HFFc6 (cell line): ENCODE measurements at places on chromosomes 7 and 10. TPM values are rescaled to one million over a fixed set of nuclear protein-coding genes. Genes with fewer than 3 reads are reported as not detected.

Gene OGDHL
- 0.12 to 0.18 TPM (median 0.15 TPM) in 3 replicates for total RNA-seq

Gene JCAD
- 27.7 to 48.8 TPM (median 36.9 TPM) in 3 replicates for total RNA-seq

Gene CNOT4
- 23.6 to 27.3 TPM (median 25.8 TPM) in 3 replicates for total RNA-seq

Gene RELN
- 0.03 TPM in 1 of 2 replicates, not detected in the other for total RNA-seq

Gene TMEM178B
- 2.2 to 6.7 TPM (median 4.8 TPM) in 3 replicates for total RNA-seq

Gene VCL
- 419 to 447 TPM (median 443 TPM) in 3 replicates for total RNA-seq

Gene RNF32
- 1.3 to 1.7 TPM (median 1.4 TPM) in 3 replicates for total RNA-seq

Gene AKR1C3
- 0.35 TPM in 1 of 3 replicates, not detected in the others for total RNA-seq

Gene PDZD7
- total RNA-seq = 1.2 TPM in 2 replicates

Gene RFC2
- 16.9 to 31.9 TPM (median 31.8 TPM) in 3 replicates for total RNA-seq

Gene METTL27
- total RNA-seq = 3.9 to 6.5 TPM (median 4.2 TPM) in 3 replicates

Gene RARRES2
- not detected in 3 replicates for total RNA-seq

Gene CCZ1B
- 34.0 to 37.7 TPM (median 36.9 TPM) in 3 replicates for total RNA-seq

Gene NPTX2
- total RNA-seq = not detected in 3 replicates

Gene NHLRC2
- total RNA-seq = 25.8 to 27.4 TPM (median 26.8 TPM) in 3 replicates

DNA sequence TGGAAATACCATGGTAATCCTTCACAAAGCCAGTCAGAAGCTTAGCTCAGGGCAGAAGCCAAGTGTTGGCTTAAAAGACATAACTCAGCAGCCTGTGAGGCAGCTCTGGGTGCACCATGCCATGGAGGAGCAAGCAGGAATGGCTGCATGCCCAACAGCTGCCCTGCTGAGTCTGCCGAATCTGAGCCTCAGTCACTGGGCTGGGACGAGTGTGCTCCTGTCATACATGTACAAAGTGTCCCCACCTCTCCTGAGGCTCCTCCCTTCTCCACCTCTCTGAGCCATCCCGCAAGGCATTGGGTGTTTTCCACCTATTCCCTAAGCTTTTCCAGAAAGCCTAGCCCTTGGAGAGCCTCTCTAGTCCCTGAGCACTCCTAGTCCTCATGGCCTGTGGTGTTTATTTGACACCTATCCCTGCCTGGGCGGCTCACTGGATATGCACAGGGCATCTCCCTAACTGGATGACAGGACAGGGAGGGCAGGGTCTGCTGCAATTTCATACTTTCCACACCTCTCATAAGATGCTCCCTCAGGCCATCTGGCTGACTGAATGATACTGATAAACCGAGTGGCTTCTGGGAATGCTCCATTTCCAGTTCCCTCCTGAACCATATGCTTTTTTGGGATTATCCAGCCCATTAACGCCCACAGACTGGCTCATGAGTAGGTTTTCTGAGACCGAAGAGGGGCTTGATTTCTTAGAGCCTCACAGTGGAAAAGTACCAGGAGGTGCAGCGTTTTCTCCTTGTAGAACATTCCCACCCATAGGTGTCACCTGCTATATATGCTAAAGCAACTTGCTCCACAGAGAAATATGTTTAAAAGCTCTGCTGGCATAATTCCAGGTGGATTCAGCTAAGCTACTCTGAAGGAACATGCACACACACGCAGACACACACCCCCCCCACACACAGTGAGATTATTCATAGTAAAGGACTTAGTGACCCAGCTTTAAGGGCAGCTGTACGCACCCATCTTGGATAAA, 199.3 kb downstream of the SNX10 start:
- no peak for DNase-seq

GRCh38 chr10:102451105-102451969, at the start of gene C10orf95:
Gene C10orf95 (minus strand): TSS chr10:102451543. CDS start chr10:102451093, 450 bp downstream.
- no peak for DNase-seq

DNA sequence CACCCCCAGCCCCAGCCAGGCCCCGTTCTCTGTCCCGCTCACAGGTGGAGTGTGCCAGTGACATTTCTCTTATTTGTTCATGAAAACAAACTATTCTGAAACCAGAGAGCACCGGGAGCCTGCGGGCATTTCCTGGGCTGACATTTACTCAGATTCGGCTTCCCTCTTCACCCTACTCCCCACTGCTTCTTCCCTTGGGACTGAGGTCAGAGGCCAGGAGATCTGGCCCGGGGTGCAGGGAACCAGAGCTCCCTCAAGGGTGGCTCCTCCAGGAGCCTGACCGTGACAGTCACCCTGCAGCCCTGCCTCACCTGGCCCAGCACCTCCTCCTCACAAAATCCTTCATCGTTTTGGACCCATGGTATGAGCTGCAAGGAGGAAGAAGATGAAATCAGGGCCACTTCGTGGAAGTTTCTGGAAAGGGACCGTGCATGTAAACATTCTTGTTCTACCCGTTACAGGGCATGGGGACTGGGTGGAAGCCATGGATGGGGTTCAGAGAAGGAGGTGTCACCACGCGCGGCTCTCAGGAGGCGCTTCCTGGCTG, 12.2 kb downstream of the BHLHA15 start:
- DNase-seq = no peak

DNA sequence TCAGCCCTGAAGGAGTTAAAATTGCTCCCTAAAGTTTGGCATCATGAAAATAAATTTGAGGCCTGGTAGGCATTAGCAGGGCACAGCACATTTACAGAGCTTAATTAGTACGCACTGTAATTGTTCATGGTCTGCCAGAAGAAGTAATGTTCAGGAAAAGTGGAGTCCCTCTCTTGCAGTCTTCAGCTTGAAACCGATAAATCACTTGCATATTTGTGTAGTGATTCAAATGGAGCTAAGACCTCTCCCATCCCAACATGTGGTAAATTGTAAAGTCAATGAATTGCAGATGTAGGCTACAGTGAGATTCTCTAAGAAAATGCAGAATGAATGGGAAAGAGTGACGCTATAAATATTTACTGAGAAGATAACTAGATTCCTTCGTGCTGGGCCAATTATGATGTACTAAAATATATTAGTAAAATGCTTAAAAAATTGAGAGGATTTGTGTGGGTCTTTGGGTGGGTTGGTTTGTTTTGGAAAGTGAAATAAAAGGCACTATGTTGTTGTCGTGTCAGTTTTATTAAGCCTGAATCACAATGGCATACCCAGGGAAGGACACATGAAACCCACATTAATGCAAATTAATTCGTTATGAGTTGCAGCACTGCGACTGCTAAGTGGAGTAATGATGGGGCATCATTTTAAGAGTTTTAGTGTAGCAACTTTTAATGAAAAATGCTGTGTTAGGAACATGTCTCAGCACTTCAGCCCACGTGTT, 8.4 kb downstream of the TCF7L2 start:
- peak; percentile 94 for DNase-seq

DNA sequence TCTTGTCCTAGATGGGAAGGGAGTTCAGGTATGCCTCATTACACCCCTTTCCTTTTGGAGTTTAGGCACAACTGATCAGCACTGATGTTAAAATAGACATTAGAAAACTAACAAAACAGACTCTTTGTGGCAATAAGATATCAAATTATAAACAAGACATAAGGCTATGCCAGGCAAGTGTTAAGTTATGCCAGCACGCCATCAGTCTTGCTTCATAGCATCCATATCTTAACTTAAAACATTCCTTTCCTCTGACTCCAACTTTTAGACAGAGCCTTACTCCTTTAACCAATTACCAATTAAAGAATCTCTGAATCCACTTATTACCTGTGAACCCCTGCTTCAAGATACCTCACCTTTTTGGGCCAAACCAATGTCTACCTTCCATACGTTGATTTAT, 126.2 kb upstream of the ETV1 start:
- DNase-seq = no peak

DNA sequence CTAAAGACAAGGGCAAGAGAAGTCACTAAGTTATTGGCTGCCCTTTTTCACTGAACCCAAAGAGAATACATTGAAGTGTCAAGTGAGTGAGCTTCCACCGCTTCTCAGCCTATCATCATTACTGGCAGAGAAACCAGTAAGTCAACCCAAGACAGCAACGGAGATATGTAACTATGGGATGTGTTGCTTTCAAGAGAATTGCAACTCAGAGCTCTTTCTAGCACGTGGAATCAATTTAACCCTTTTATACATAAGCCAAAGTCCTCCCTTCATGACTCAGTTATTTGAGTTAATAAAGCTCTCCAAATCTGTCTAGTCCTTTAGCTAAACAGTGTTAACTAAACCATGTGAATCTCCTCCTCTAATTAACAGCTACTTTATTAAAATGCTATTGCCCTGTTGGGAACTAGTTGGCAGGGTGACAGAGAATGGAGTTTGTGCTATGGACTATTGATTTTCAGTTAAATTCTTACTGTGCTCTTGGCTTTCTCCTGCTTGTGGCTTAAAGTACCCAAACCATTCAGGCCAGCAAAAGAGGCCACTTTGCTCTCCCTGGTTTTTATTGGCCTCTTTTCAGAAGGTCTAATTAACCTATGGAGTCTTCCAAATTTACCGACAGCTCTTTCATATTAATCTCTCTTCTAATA, 287.7 kb downstream of the NRG3 start:
- no peak for DNase-seq

GRCh38 chr7:16498122-16498521, 28.5 kb upstream of the LRRC72 start:
- DNase-seq = no peak

GRCh38 chr7:79420464-79420863, 33.0 kb downstream of the MAGI2 start:
- peak; percentile 92 for DNase-seq

- DNase-seq = no peak
Observed at GRCh38 chr7:151240536-151240935, 8.0 kb downstream of the SMARCD3 start.

- peak; percentile 28 for DNase-seq
Observed at GRCh38 chr10:101000127-101000914, 713 bp downstream of the LZTS2 start.

DNA sequence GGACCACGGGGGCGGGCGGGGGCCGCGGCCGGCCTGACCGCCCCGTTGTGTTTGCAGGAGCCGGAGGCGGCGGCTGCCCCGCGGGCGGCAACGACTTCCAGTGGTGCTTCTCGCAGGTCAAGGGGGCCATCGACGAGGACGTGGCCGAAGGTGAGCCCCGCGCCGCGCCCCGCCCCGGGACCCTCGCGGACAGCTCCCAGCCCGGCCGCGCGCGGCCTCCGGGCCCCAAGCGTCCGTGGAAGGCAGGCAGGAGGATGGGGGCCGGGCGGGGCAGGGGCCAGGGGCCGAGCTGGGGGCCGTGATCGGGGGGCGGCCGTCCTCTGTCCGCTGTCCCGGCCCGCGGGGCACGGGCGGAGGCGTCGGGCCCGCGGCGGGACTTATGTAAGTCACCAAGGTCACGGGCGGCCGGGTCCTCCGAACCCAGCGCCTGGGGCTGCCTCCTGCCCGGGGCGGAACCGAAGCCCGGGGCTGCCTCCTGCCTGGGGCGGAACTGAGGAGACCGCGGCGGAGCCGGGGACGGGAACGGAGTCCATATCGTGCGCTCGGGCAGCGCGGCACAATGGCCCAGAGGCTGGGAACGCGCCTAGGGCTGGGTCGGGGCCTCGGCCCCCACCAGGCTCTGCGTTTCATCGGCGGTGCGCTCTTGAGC, 497 bp downstream of the PPP2R2D start:
- no peak for DNase-seq

- no peak for DNase-seq
Observed at GRCh38 chr10:7846591-7846990, 28.3 kb downstream of the TAF3 start.

GRCh38 chr7:78130446-78131215, 332.1 kb downstream of the PHTF2 start:
- no peak for DNase-seq

- no peak for DNase-seq
Observed at GRCh38 chr7:112023786-112024185, 182.4 kb downstream of the DOCK4 start.

DNA sequence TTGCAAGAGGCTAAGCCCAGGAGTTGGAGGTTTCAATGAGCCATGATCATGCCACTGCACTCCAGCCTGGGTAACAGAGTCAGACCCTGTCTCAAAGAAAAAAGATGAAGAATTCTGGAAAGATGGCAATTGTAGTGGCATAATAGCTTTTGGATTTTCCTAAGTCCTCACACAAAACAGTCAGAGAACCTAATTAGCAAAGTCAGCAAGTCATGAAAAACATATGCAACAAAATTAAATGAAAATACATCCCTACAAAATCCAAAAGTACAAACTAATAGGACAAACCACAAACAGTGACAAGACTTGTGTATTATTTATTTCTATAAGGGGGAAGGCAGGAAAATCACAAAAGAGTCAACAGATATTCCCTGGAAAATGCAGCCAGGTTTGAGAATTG, 362.3 kb upstream of the PLXDC2 start:
- DNase-seq = no peak

DNA sequence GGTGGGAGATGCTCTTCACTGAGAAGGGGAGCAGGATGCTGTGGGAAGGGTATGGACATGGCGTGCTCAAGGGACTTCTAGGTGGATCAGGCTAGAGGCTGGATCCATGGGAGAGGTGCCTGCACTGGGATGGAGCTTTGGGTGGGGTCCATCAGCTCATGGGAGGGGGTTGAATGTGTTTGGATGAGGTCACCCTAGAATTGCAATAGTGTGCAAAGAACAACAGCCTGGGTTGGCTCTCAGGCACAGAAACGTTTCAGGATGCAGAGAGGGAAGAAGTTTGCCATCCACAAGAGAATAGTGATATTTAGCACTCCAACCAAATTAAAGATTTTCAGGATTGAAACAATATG, 66.1 kb downstream of the SNX10 start:
- no peak for DNase-seq

- DNase-seq = peak; percentile 28
Observed at GRCh38 chr7:133355325-133355708, 102.4 kb downstream of the EXOC4 start.

DNA sequence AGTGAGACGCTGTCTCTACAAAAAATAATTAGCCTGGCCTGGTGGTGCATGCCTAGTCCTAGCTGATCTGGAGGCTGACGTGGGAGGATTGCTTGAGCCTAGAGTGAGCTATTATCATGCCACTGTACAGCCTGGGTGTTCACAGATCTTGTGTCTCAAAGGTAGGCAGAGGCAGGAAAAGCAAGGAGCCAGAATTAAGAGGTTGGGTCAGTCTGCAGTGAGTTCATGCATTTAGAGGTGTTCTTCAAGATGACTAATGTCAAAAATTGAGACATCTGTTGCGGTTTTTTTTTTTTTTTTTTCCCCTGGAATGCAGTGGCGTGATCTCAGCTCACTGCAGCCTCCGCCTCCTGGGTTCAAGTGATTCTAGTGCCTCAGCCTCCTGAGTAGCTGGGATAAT, 5.4 kb downstream of the PPIA start:
- no peak for DNase-seq
